ENCODE measurements at places on chromosomes 4 and X.

GRCh38 chr4:182847576-182848450 is 69.4 kb downstream of the DCTD start:
- no peak for DNase-seq

DNA sequence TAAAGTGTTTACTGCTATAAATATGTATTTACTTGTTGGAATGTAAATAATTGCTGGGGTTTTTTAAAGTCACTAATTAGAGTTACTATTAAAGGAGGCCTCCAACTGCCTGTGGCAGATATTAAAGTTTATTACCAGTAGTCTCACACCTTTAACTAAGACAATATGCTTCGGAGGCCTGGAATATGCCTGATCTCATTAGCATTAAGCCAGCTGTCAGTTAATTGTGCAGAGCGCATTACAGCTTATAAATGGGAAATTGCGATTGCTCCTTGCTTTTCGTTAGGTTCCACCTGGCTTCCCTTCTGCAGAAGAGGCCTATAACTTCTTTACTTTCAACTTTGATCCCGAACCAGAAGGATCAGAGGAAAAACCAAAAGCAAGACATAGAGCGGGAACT is 41.3 kb downstream of the CC2D2A start:
- no peak for DNase-seq

DNA sequence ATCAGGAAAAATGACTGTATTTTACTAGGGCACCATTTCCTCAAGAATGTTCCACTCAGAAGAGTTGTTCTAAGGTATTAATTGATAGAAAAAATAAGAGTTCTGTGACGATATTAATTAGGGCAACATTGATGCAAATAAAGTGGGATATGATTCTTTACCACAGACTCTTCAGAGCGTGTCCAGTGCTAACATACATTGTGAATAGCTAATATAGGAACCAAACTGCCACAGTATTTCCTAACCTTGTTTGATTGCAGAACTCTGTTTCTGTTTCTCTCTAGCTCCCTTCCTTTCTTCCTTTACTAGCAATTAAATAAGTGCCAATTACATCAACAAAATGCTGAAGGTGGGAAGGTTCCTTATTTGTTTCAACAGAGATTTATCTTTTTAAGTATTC is 154.1 kb upstream of the CPEB2 start:
- no peak for DNase-seq

DNA sequence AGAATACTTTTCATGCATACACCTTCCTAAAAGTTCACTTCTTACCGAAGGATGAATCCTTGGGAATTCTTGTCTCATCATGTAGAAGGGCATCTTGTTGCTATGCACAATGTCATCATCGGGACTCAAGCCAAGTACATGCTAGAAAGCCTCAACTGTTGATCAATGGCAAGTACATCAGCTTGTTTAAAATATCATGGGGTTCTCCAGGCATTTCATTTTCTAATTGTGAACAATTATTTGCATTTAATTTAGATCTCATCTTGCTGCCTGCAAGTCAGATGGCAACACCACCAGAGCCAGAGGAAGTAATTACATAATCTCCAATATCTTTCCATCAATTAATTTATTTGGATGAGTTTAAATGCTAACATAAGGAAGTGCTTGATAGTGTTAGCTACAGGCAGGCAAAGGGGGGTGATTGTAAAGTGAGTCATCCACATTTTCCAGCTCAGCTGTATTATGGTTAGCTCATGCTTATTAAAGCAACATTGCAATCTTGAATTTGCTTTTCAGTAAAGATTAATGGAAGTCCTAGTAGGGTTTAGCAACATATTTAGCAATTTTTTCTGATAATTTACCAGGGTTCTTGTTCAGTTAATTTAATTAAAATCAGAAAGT is 356.5 kb downstream of the CBLL2 start:
- DNase-seq, result peak; percentile 65
